ENCODE measurements at places on chromosomes 3 and 15. TPM values are rescaled to one million over a fixed set of nuclear protein-coding genes. Genes with fewer than 3 reads are reported as not detected.

BOC gene
- total RNA-seq: 12.2 TPM

IGDCC3 gene
- not detected for total RNA-seq

SYNPR gene
- not detected for total RNA-seq

AGBL1 gene
- not detected for total RNA-seq

SLC27A2 gene
- not detected for total RNA-seq
